GM23338 (cell line): ENCODE measurements at places on chromosomes 3 and 15.

DNA sequence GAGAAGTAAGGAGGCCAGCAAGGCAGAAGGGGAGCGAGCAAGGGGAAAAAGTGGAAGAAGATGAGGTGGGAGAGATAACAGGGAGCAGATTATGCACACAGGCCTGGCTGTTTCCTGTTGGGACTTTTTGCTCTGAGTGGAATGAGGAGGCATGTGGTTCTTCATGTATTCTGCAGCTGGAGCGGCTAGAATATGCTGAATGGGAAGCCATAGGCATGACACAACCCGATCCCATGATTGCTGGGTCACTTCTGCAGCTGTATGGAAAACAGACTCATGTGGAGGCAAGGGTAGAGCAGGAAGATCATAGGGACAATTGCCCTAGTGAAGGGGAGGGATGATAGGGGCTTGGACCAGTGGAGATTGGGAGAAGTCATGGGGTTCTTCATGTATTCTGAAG, 206.0 kb upstream of the SUCLG2 start:
- no peak for DNase-seq

- peak; percentile 89 for DNase-seq
Observed at GRCh38 chr15:40320931-40321371, 2.5 kb upstream of the INAFM2 start.

GRCh38 chr3:129282727-129283327, 4.2 kb downstream of the HMCES start:
- DNase-seq: no peak

DNA sequence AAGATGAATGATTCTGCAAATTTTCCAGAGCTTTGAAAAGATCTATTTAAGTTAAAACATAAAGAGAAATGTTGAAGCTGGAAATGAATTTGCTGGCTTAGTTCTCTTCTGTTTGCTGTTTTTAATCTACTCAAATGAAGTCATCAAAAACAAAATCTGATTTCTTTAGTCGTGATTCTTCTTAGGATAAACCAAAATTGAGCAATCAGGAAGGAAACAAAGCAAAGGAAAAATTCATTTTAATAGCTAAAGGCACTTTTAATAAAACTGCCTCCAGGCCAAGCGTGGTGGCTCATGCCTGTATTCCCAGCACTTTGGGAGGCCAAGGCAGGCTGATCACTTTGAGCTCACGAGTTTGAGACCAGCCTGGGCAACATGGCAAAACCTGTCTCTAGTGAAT, 91.2 kb downstream of the DUT start:
- DNase-seq: no peak

- DNase-seq: no peak
Observed at GRCh38 chr3:87478716-87479115, 202.3 kb upstream of the POU1F1 start.

- no peak for DNase-seq
Observed at GRCh38 chr15:56254265-56254664, 10.6 kb upstream of the RFX7 start.

DNA sequence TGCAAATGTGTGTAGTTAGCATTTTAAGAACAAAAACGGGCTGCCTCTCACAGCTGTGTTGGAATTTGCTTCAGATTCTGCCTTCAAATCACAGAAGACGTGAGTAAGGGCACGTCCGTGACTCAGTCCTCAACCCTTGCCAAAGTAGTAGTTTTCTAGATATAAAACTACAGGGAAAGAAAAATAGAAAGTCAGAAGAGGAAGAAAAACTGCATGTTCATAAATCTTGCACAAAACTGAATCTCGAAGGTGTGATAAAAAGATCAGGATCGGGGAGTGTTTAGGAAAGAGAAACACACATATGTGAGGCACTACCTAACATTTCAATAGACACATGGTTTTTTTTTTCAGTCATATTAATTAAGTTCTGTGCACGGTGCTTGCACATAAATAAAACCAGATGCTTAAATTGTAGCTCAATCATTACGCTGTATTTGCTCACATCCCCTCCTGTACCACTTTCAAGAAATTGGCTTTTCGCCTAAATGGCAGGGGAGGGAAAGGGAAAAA, 71.7 kb downstream of the P3H2 start:
- DNase-seq: no peak

DNA sequence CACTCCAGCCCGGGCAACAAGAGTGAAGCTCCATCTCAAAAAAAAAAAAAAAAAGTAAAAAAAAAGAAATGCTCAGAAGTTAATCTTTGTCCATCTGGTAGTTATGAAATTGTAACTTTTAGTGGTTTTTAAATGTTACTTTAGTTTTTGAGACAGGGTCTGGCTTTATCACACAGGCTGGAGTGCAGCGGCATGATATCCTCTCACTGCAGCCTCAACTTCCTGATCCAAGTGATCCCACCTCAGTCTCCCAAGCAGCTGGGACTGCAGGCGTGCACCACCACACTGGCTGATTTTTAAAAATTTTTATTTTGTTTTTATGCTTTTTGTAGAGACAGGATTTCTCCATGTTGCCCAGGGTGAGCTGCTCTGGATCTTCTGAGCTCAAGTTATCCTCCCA, 1.3 kb downstream of the RNU5B-1 start:
- DNase-seq: no peak

DNA sequence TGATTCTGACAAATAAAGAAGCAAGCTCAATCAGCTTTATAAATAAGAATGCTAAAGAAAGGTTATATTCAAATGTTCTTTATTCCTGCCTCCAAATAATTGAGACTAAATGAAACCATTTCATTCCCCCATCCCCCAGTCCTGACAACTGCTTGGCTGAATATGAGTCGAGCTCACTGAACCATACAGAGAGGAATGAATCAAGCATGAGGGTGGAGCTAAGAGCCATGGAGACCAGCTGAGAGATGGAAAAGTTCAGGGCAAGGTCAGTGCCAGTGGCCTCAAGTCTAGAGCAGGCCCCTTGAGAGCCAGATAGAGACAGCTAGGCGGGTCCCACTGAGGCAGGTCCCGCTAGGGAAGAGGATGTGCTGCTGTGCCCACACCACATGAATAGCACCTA, 188.7 kb upstream of the EIF1B start:
- DNase-seq: no peak
